Epithelial cell of alveolus of lung (primary cell): ENCODE measurements at places on chromosomes 16 and 17. TPM values are rescaled to one million over a fixed set of nuclear protein-coding genes. Genes with fewer than 3 reads are reported as not detected.

The SMIM36 gene
- total RNA-seq: not detected in 2 replicates

The METTL26 gene
- 169 and 173 TPM in 2 replicates for total RNA-seq

The GRIN2A gene
- not detected in 2 replicates for total RNA-seq

The ARSG gene
- total RNA-seq: 2.8 and 3.8 TPM in 2 replicates

The PDK2 gene
- total RNA-seq: 19.8 and 28.4 TPM in 2 replicates

The COG8 gene
- total RNA-seq: 36.8 and 63.2 TPM in 2 replicates

The HOXB9 gene
- total RNA-seq: not detected in 2 replicates

The KRTAP1-5 gene
- total RNA-seq: 10.1 TPM in 1 of 2 replicates, not detected in the other
